ENCODE measurements at places on chromosomes 16 and 17. TPM values are rescaled to one million over a fixed set of nuclear protein-coding genes. Genes with fewer than 3 reads are reported as not detected.

HOXB5 gene
- total RNA-seq, result 0.09 TPM

GPS1 gene
- total RNA-seq, result 92.8 TPM

DHX58 gene
- 14.7 TPM for total RNA-seq

CUEDC1 gene
- total RNA-seq, result 10.2 TPM

SLC47A1 gene
- total RNA-seq, result not detected

MYO18A gene
- 128 TPM for total RNA-seq

CHD9NB gene
- total RNA-seq, result 5.5 TPM

AIPL1 gene
- not detected for total RNA-seq

EVPLL gene
- total RNA-seq, result not detected

HBQ1 gene
- total RNA-seq, result not detected

SAMD14 gene
- total RNA-seq, result 1.6 TPM

GP2 gene
- not detected for total RNA-seq

SLC5A10 gene
- total RNA-seq, result not detected

KRT24 gene
- not detected for total RNA-seq

CX3CL1 gene
- under 0.01 TPM for total RNA-seq

PRSS33 gene
- not detected for total RNA-seq

EFCAB5 gene
- 1.1 TPM for total RNA-seq

NFATC2IP gene
- total RNA-seq, result 12.9 TPM

CD7 gene
- not detected for total RNA-seq

FAM20A gene
- total RNA-seq, result 11.2 TPM

ALOXE3 gene
- not detected for total RNA-seq

GNAO1 gene
- 0.09 TPM for total RNA-seq

TBL3 gene
- total RNA-seq, result 26.5 TPM

TPSB2 gene
- total RNA-seq, result not detected

CHRNE gene
- 1.2 TPM for total RNA-seq

SCRN2 gene
- total RNA-seq, result 56.3 TPM
